Neural progenitor cell (in vitro differentiated cells): ENCODE measurements at places on chromosomes 4 and X.

DNA sequence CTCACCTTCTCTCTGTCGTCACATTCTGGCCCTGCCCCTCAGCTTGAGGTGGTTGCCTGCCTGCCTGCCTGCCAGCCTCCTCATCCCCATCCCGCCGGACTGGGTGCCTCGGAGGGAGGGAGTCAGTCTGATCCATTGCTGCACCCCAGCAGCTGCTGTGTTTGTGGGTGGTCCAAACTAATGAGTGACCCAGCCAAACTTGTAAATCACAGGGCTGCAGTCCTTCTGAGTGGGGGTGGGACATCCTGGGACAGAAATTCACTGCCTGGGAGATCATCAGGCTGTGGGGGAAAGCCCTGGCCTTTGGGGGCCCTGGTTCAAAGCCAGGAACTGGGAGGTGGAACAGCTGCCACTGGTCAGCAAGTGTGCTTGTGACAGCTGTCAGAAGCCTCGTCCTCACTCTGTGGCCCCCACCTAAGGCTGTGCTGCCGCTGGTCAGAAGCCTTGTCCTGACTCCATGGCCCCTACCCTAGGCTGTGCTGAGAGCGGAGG is 5.6 kb downstream of the GPR78 start:
- DNase-seq = no peak

DNA sequence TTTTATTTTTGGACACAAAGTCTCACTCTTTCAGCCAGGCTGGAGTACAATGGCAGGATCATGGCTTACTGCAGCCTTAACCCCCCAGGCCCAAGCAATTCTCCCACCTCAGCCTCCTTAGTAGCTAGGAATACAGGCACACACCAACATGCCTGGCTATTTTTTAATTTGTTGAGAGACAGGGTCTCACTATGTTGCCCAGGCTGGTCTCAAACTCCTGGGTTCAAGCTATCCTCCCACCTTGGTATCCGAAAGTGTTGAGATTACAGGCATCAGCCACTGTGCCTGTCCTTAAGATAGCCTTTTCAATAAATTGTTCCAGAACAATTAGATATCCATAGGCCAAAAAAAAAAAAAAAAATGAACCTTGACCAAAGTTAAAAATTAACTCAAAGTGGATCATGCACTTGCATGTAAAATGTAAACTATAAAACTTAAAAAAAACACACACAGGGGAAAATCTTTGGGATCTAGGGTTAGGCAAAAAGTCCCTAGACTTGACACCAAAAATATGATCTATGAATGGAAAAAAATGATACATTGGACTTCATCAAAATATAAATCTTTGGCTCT is 28.6 kb upstream of the NFKB1 start:
- no peak for DNase-seq

- no peak for DNase-seq
Measured at GRCh38 chrX:9628779-9629493, 136.7 kb downstream of the GPR143 start.

DNA sequence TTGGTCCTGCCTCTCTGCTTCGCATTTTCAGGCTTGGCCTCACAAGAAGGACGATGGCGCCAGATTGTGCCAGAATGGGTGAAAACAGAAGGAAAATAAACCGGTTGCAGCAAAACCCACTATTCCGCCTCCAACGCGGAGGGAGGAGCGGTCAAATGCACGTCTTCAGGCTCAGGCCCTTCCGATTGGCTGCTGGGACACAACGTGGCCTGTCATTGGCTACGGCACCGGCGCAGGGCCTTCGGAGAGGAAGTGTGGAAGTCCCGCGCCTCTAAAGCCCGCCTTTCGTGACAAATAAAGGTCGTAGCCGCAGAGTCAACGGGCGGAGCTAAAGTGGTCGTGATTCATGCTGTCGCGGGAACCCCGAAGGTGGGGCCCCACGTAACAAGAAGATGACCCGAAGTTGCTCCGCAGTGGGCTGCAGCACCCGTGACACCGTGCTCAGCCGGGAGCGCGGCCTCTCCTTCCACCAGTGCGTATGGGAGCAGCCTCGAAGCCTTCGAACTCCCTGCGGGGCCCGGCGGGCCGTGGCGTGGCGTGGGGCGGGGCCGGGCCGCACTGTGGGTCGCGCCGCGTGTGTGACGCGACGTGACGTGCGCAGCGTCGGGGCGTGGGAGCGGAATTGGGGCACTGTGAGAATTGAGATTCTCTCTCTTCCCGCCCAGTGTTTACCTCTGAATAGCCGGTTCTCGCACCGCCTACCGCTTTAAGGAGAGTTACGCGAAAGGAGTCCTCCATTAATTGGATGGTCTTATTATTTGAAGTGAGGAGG is at the start of gene THAP9:
Gene THAP9, plus strand, starts transcription at position 325 of the 772 bp plus-strand sequence. Its CDS starts 68 bp downstream, at position 393.
- DNase-seq = peak; percentile 98

DNA sequence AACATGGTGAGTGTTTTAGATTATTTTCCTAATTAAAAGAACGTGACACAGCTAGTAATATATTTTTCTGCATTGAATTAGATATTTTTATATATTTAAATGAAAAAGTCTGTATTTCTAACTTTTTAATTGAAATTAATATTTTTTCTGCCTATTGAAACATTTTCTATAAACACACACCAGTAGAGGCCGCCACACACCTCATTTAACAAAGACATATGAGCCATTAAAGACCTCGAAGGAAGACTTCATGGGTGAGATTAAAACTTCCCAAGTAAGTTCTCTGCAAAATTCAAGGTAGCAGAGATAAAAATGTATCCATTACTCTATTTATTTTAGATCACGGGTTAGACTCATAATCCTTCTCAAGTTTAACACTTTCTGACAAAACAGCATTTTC is 8.3 kb downstream of the SLITRK2 start:
- peak; percentile 19 for DNase-seq

DNA sequence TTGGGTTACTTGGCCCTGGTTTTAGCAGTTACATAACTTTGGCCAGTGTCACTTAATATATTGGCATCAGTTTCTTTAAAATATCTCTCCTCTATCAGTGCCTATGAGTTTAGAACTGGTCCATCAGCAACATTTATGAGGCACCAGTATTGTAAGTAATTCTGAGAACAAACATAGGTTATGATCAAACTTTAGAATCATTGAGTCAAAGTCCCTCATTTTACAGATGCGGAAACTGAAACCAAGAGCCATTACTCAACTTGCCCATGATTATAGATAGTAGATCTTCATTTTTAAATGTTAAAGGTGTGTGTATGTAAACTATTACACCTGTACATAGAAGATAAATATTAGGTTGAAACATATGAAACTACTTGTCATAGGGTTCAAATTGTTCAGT is 4.5 kb downstream of the NIPAL1 start:
- DNase-seq = no peak

DNA sequence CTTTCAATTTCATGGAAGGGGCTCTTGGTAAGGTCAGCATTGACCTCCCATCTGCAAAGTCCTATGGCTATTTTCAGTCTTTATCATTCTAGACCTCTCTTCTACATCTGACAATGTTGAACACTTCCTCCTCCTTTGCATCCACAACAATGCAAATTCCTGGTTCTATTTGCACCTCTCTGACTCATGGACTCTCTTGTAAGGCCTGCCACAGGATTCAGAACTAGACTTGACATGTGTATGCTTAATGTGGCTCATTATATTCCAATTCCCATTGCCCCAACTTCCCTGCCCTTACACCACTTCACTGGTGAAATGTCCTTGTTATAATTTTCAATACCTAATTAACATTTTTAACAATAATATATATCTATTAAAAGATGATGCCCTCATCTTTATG is 314.3 kb upstream of the FGF13 start:
- DNase-seq = no peak

DNA sequence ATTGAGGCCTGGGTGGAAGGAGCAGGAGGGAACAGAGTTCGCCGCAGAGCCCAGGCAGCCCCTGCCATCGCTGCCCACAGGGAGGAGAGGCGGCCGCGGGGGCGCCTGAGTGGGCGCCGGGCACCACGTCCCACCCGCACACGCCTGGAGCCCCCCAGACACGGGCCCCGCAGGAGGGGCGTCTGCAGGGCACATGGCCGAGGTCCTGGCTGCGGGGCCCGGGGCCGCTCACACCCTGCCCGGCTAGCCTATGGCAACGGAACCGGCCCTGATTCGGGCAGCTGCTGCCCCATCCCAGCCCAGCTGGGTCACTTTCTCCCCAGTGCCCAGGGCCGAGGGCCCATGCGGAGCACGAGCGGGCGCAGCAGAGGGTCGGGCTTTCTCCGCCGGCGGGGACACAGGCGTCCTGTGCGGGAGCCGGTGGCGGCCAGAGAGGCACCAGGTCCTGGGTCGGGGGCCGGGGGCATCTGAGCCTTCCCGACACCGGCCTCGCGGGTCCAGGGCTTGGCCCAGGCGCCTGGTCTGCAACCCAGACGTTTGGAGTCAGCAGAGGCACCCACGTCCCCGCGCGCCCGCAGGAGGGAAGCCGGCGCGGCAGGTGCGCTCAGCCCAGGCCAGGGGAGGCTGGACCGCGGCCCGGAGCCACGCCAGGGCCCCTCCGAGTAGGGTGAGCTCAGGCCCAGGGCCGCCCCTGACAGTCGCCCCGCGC is 91.2 kb downstream of the FAM53A start:
- no peak for DNase-seq

DNA sequence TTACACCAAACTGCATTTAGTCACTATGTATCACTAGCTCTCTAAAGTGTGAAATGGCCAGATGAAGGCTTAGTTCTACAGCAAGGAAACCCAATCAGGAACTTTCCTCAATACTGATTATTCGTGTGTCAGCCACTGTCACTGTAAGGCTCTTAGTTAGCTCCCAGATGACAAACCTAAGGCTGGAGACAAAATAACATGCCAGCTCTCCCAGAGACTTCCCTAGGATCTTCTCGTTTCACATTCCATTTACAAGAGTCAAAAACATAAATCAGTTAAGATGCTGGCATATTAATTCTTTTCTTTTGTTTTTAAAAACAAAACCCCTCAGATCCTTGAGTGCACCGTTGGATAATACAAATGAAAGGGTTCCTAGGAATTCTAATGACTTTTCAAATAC is 88.2 kb upstream of the TFDP3 start:
- no peak for DNase-seq

DNA sequence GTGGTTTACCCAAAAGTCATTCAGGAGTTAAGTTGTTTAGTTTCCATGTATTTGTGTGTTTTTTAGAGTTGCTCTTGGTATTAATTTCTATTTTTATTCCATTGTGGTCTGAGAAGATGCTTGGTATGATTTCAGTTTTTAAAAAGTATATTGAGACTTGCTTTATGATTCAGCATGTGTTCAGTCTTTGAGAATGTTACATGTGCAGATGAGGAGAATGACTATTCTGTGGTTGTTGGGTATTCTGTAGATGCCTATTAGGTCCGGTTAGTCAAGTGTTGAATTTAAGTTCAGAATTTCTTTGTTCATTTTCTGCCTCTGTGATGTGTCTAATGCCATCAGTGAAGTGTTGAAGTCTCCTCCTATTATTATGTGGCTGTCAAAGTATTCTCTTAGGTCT is 249.4 kb downstream of the ARHGAP10 start:
- DNase-seq = no peak

GRCh38 chrX:68710870-68711576 is 63.6 kb downstream of the STARD8 start:
- DNase-seq = peak; percentile 68

DNA sequence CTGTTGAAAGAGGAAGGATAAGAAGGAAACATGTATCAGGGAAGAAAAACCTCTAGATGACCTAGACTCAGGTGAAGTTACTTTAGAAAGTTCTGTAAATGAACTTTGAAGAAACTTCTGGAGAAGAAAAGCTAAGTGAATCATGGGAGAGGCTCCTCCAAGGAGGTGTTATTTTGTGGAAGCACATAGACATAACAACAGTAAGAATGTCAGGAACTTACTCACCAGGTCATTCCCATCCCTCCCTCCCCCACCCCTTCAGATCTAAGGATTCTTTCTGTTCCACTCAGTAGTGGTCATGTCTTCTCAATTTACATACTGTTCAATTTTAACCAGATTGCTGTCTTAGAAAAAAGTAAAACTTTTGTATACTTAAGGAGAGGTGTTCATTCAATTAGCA is 310.5 kb upstream of the DDX53 start:
- no peak for DNase-seq

DNA sequence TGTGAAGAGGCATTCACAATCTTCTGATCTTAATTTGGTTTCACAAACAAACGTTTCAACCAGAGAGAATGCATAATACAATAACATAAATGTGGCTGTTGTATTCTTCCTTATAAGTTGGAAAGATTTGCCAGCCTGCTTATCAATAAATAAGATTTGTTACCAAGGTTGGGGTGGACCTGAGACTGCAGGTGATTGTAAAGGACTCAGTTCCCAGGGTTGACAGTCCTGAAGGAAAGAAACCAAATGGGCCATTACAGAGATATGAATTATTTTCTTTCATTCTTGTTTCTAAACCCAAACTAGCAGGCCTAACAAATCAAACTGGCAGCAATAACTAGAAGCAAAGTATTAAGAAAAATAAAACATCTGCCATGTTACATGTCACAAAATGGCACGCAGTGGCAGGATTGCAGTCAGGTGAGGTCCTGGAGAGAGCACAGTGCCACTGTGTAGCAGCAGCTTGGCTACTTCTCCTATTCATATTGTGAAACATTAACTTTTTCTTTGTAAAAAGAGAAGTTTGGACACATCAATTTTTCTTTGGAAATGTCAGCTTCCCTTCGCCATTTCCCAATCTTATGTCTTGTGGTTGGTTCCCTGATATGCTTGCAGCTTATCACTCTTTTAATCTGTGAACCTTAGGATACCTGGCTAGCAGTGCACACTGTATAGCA is 133.8 kb upstream of the EMCN start:
- DNase-seq = no peak

GRCh38 chr4:24513718-24514117 is 70.6 kb downstream of the DHX15 start:
- DNase-seq = no peak

DNA sequence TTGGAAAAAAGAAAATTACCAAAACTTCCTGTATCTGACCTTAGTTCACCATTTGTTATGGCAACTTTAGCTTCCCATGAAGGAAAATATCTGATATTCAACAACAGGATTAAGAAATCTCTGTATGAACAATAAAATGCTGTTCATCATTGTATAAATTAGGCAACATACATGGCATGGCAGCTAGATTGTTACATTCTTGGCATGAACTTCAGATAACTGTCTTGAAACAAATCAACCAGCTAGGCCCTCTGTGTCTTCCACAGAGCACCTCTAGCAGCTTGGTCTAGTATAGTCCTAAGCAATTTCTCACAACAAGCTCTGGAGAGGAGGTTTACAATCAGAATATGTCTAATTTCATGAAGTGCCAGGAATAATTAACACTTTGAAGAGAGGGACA is 105.4 kb upstream of the PCDH7 start:
- no peak for DNase-seq

GRCh38 chr4:149794352-149794751 is 21.3 kb downstream of the IQCM start:
- DNase-seq = no peak

GRCh38 chr4:97866821-97867556 is 276.3 kb downstream of the STPG2 start:
- DNase-seq = no peak

GRCh38 chrX:10667143-10667542 is 46.8 kb upstream of the MID1 start:
- no peak for DNase-seq

- no peak for DNase-seq
Measured at GRCh38 chrX:1455948-1456280, 3.2 kb upstream of the ASMTL start.
